ENCODE measurements at places on chromosomes 1 and 21. TPM values are rescaled to one million over a fixed set of nuclear protein-coding genes. Genes with fewer than 3 reads are reported as not detected.

The ACOT11 gene
- 1.2 TPM for polyA plus RNA-seq

The CD101 gene
- not detected for polyA plus RNA-seq

The FAM163A gene
- not detected for polyA plus RNA-seq

The DCDC2B gene
- polyA plus RNA-seq = not detected

The GJB3 gene
- polyA plus RNA-seq = not detected

The CYP4Z1 gene
- polyA plus RNA-seq = not detected

The LCE1F gene
- not detected for polyA plus RNA-seq

The NHLH1 gene
- polyA plus RNA-seq = 0.19 TPM

The GJC2 gene
- 1.8 TPM for polyA plus RNA-seq

The RNF186 gene
- polyA plus RNA-seq = not detected

The CYP2J2 gene
- 0.10 TPM for polyA plus RNA-seq

The ICOSLG gene
- polyA plus RNA-seq = not detected

The B3GALT2 gene
- 5.7 TPM for polyA plus RNA-seq

The INAVA gene
- 0.02 TPM for polyA plus RNA-seq

The GPATCH4 gene
- polyA plus RNA-seq = 23.1 TPM

The CFHR5 gene
- not detected for polyA plus RNA-seq

The LCE1C gene
- not detected for polyA plus RNA-seq

The CR1L gene
- polyA plus RNA-seq = not detected

The LDLRAD1 gene
- polyA plus RNA-seq = not detected

The ADAMTS1 gene
- polyA plus RNA-seq = 332 TPM

Measured in AG04450 (cell line).